ENCODE measurements at places on chromosomes 1 and 21.

DNA sequence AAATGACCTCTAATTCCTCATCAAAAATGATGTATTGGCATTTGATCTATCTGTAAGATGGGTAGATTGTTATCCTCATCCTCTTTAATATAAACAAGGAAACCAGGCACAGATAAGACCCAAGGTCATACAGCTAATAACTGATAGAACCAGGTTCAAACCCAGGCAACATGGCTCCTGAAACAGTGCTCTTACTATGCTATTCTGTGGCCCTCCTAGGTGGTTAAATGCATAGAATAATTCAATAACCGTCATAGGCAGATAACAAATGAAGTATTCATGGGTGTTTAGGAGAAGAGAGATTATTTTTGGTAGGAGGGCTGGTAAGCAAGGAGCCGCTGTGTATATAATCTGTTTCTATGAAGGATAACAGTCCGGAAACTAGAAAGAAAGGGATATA is 46.4 kb downstream of the DHX9 start:
- DNase-seq = no peak

DNA sequence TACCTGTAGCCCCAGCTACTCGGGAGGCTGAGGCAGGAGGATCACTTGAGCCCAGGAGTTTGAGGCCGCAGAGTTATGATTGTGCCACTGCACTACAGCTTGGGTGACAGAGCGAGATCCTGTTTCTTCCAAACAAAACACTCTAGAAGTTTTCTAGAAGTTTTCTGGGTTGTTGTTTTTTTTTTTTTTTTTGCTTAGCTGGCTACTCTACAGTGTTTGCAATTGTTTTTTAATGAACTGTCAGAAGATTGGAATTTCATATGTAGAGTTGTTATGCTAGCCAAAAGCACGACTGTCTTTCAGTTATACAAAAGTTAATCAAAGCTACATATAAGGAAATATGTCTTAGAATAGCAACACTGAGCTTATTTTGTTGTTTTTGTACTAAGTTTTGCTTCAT is 30.9 kb upstream of the NEXN start:
- peak; percentile 50 for DNase-seq

- no peak for DNase-seq
Observed at GRCh38 chr1:92927870-92928269, 33.4 kb downstream of the DIPK1A start.

GRCh38 chr21:27513825-27514224 is 546.9 kb upstream of the ADAMTS5 start:
- DNase-seq = no peak

DNA sequence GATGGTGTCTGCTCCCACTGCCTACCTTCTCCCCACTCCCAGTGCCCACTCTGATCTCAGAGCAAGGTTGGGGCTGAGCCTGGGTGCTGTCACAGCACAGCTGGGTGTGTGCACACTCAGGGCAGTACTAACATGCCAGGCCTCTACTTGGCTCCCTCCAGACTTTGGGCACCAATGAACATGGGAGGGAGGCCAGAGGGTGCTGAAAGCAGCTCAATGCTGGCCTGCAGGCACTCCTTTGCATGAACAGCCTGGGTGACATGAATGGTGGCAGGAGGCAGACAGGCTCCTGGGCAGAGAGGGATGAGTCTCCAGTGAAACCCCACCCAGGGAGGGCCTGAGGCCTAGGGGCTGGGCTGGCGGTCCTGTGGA is 25.8 kb upstream of the DENND1B start:
- DNase-seq = no peak

DNA sequence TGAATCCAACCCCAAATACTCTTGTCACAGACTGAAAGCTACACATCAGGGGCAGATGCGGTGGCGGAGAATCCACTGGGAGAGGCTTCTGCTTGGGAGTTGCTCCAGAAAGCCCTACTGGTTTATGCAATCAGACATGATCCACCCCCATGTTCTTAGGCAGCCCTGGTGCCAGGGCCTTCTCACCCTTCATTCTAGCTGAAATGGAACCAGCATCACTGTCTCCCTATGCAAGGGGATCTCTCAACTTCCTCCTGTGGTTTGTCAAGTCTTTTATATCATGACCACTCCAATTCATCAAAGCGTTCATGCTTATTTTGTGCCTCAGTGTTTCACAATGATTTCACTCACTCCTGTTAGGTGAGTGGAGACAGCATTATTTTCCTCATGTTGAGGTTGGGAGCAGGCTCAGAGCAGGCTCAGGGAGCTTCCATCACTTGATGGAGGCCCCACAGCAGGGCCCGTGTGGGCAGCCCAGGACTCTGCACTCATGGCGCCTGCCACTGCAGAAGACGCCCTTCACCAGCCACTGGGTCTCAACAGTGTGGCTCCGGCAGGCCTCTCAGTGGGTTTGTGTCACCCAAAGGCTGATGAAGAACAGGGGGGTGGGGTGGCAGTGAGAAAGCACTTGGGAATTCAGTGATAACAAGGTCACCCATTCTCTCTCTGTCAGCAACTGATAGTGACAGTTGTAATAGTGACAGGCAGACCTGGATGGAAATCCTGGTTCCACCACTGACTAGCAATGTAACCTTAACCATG is 67.1 kb downstream of the CD58 start:
- DNase-seq = no peak

DNA sequence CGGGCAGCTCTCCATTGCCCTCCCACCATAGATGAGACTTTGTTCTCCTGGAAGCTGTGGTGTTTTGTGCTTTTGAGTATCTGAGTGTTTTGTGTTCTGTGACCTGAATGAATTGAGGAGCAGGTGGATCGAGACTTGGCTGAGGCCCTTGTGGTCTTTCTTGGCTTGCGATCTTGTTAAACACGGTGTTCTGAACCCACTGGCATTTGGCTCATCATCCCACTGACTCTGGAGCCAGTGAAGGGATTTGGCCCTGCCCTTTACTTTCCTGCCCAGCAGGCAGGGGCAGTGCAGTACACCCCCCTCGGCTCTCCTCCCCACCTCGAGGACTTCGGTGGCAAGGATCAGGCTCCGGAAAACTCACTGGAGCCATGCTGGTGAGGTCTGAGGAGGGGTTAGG is 30.6 kb downstream of the PKNOX1 start:
- DNase-seq = no peak

DNA sequence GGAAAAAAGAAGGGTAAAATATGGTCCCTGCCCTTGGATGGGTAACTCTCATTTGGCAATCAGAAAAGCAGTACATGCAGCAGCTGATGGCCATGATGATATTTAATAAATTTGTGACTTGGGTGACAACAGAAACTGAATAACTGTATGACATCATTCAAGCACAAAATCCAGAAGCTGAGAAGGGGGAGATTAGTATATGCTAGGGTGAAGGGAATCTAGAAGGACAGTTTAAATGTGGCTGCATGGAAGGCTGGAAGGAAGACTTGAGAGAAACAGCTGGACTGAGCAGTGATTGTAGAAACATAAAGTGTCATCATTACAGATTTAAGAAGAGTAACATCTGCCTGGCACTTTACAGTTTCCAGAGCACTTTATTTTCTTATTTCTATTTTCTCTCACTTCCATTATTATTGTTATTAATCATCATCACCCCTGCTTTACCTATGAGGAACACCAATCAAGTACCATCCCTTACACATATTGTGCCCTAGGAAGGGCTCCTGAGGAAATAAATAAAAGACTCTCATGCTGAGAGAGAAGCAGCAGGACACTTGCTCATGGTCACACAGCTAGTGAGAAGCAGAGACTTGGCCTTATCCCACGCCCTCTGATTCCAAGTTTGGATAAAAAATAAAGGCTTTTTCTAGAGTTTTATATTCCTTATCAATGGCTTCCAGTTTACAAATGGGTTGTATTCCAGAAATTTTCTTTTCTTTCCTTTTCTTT is 207.2 kb downstream of the PBX1 start:
- no peak for DNase-seq

- DNase-seq = no peak
Observed at GRCh38 chr1:30881319-30882181, 27.0 kb downstream of the SDC3 start.

DNA sequence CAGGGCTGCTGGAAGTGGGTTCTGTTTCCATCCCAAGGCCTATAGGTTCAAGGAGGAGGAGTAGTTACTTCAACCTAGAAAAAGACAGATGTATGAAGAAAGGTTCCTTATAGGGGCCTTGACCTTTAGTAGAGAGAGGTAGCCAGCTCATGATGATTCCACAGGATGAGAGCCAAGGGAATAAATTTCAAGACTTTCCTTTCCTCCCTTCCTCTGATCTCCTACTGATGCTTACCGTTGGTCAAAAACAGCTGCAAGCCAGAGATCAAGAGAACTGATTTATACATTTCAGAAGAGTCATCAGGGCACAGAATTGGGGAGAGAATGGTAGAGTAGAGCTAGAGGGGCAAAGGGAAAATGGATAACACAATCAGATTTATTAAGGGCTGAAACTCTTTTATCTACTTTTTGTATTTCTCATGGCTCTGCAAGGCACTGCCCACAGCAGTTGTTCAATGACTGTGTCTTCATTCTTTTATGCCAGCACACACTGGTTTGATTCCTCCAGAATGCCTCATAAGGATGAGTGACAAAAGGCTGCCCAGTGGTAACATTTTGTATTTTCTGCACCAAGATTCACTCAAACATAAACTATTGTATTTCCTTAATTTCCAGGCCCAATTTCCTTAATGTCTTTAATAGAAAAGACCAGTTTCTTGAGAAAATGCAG is 37.4 kb downstream of the AK5 start:
- DNase-seq = peak; percentile 37

DNA sequence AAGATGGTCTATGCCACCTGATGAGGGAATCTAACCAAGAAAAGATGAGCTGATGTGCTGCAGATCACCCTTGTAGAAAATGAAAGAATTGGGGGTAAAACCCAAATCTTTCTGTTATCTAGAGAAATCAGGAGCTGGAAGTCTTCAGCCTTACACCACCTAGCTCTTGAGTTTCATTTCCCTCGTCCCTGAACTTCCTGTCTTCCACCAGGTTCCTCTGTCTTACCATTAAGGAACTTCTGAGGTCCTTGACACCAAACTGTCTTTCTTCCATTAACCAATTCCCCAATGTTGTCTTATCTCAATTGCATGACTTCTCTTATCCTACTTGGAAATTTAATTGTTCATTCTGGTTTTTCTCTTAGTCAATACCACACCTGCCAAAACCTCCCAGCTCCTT is 31.5 kb downstream of the LPAR3 start:
- no peak for DNase-seq

GRCh38 chr1:161242313-161242712 is 4.3 kb upstream of the NR1I3 start:
- DNase-seq = no peak

DNA sequence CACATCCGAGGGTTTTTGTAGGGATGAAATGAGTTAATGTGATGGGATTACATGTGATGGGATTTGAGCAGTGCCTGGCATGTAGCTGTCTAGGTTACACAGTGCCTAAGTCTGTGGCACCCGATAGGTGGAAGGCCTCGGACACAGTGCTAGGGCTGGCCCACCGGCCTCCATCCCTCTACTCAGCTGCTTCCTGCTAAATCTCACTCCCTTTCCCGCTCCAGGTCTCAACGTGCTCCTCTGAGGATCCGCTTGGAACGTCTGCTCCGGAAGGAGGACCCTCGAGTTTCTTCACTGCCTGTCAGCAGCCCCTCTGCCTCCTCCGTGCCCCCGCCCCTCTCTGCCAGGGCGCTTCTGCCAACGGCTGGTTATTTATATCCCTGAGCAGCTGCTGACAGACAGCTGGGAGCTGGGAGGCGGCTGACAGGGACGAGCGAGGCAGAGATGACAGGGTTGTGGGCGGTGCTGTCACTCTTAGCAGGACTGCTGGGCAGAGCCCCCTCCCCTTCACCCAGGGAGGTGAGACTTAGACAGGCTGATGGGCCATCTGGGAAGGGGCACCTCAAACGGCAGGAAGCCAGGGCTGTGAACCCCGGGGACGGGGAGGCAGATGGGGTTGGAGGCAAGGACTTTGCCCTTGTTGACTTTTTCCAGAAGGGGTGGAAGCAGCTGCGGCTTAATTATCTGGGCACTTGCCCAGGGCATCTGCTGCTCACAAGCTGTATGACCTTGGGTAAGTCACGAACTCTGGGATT is 26.6 kb upstream of the LRRN2 start:
- DNase-seq = no peak

DNA sequence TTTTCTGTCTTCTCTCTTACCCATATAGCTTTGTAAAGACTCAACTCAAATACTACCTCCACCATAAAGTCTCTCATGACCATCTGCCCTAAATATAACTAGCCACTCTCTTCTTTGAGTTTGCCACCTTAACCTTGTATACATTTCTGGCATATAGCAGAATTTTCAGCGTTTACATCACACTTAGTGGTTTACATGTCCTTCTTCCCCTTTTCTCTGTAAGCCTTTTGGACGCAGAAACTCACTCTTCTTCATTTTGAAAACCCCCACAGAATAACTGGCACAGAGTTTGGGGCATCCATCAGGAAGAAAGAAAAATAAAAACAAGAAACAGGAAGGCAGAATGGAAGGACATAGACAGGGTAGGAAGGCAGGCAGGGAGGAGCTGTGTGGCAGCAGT is 131.8 kb upstream of the DUSP10 start:
- DNase-seq = no peak

DNA sequence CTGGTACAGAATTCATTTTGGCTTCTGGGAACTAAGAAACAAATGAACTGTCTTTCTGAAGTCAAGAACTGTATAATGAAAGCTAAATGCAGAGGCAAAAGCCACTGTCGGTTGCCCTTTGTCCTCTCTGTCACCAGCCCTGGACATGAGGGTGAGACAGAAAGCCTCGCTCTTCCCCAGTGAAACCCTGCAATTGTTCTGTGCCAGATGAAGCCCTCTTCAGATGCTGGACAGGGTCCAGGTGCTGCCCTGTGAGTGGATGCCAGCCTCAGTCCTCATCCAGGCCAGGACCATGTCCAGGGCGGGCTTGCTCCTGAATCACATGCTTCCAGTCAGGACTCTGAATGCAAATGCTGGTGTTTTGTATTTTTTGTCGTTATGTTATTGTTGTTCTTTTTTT is 138.7 kb downstream of the RUNX1 start:
- DNase-seq = no peak

- no peak for DNase-seq
Observed at GRCh38 chr1:58717979-58718378, 18.1 kb upstream of the MYSM1 start.

GRCh38 chr1:20280341-20280740 is 10.3 kb upstream of the VWA5B1 start:
- DNase-seq = no peak

DNA sequence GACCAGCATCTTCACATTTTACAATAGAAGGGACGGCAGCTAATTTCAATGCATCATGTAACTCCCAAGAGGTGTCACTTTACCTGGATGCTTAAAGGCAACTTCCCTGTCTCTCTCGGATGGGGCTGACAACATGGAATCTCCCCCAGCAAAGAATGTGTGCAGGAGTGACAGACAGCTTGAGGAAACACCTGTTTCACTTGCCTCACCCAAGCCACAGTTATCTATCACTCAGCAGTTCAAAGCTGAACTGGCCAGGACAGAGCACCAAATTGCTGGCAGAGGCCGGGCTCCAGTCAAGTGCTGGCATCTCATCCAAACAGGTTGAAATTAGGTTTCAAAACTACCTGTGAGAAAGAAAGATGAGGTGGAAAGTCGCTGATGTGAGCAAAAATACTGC is 538.0 kb upstream of the PLXNA2 start:
- DNase-seq = no peak

All from AG08395 (cell line).